ENCODE measurements at places on chromosomes 5 and 9.

GRCh38 chr5:148778882-148779281 is 47.5 kb upstream of the ADRB2 start:
- no peak for DNase-seq

GRCh38 chr5:135737701-135738563 is 96.5 kb upstream of the SLC25A48 start:
- peak; percentile 10 for DNase-seq

DNA sequence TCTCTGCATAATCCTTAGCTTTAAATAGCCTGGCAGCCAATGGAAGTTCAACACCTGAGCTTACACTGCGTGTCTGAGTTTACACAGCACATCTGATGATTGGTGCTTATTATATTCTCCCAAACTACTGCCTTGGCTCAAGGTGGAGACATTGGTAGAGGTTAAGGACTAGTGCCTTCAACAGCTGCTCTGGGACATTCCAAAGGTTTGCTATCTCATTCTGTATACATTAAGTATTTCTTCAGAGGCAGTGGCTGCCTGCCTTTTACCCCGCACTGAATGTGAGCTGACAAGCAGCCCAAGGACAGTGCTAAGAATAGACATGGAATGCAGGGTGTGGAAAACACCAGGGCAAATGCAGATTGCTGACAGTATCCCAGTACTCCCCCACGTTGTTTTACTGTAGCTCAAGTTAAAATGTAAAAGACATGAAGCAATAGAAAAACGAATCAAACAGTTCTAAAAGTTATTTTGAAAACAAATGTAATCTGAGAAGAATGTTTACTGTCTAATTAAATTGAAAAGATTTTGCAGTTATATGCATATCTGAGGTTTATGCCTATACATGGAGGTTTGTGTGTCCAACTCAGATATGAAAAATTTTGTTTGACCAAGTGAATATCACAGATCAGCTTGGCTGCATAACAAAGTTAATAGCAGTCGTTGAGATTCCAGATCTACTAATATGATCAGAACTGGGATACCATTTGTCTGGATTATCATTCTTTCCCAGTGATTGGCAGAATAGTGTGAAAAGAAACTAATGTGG is 1.8 kb downstream of the HSPB3 start:
- no peak for DNase-seq

DNA sequence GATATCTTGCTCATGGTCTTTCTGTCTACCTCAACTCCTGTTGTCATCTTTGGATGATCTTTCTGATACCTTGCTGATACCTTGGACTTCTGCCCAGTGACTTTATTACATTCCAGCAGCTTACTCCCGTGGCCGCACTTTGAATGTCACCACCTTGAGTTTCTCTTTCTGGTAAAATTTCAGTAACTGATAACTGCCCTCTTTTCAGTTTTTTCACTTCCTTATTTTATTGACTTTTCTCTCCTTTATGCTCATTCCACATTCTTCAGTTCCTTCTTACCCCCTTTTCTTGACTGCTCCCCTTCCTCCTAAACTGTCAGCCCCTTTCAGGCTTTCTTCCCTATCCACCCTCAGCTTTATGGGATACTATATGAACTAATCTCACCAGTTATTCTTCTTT is 7.0 kb upstream of the FBXO4 start:
- no peak for DNase-seq

DNA sequence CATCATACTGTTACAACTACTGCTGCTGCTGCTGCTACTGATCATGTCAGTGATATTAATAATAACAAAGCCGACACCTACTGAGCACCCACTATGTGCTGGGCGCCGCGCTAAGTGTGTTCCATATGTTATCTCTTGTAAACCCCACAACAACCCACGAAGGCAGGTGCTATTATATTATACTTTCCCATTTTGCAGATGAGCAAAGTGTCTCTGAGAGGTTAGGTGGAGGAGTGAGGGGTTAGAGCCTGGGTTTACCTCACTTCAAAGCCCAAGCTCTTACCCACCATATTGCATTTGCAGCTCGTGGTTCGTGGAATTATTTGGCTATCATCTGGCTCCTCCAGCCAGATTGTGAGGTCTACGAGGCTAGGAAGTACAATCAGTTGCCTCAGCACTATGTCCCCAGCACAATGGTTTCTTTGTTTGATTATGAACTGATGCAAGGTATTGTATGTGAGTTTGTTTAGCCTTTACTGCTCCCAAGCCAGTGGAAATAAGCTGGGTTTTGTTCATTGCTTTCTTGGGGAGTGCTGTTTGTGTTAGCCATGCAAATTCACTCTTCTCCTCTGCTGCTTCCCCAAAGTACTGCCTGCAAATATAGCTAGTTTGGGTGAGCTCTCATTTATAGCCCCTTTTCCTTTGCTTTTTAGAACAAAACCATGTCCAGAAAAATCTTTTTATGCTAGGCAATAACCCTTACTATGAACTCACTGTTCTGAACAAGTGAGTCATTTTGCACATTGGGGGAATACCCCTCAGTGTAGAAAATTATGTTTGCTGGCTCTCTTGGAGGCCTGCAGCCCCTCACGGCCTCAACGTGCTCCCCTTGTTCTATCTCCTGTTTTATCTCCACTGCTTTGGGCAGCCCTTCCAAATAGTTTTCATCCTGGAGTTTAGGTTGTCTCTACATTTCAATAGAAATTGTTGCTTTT is 47.9 kb downstream of the ALG2 start:
- DNase-seq: peak; percentile 53

- no peak for DNase-seq
These were observed 1.4 kb upstream of the NHP2 start for GRCh38 chr5:178155065-178155464.

DNA sequence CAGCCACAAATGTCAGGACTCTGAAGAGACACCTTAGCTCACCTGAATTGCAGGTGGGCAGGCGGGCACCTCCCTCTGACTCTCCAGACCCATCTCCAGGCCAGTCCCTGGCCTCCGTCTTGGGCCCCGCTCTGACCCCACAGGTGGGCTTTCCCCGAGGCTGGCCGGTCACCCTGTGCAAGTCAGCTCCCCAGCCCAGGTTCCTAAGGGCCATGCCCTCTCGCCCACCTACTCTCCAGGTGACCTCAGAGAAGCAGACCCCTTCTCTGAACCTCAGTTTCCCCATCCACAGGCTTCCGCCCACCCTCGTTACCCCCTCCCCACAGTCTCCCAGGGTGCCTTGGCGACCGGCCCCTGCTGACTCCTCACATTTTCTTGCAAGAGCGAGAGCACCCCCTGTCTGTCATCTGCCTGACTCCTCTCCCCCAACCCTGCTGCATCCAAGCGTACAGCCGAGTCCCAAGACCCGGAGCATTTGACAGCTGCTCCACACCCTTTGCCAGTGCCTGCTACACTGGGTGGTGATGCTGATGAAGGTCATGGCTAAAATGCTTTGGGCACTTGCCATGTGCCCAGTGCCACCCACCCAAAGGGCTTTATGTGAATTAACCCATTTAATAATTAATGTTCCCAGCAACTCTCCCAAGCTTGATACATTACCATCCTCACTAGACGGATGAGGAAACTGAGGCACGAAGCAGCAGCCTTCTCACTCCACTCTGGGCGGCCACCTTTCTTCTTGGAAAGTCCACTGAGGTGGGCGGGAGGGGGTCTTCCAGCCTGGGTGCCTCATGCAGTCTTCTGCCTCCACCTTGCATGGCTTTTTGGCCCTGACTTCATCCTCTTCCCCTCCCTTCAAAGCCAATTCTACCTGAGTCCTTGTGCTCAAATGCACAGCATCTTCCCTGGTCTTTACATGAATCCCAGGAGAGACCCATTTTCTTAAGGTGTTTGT is 51.1 kb upstream of the ORM1 start:
- DNase-seq: peak; percentile 22

DNA sequence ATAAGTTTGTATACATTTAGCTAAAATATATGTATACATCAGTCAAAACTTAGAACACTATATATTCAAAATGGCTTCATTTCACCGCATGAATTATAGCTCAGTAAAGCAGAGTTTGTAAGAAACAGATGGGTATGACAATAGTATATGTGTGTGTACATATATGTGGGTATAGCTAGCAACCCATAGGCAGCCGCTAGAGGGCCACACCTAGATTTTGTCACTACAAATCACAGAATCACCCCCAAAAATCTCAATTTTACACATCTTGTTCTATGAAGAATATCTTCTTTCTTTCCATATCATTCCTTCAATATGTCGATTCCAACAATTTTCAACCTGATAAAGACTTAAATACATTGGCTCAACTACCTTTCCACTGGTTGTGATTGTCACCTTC is 357.8 kb upstream of the CCNG1 start:
- no peak for DNase-seq

- DNase-seq: no peak
These were observed 156.0 kb downstream of the ZNF462 start for GRCh38 chr9:107018861-107019545.

DNA sequence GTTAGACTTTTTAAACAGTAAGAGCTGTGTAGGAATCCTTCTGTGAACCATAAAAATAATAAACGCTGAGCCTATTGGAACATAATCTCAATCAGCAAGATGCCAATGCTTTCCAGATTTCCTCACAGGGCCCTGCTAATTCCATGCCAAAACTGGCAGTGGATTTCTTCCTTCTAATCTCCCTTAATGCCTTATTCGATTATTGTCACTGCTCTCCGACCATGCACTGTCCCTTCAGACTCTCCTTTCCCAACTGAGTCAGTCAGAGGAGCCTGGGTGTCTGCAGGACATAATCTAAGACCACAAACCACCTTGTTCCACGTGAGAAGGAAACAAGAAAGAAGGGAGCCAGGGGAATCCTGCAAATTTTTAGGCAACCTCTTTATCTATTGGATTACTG is at the start of gene GABRA6:
Gene GABRA6 (plus strand): TSS at position 261 of the 400 bp plus-strand sequence. CDS start 269 bp downstream, outside the sequence.
- no peak for DNase-seq

DNA sequence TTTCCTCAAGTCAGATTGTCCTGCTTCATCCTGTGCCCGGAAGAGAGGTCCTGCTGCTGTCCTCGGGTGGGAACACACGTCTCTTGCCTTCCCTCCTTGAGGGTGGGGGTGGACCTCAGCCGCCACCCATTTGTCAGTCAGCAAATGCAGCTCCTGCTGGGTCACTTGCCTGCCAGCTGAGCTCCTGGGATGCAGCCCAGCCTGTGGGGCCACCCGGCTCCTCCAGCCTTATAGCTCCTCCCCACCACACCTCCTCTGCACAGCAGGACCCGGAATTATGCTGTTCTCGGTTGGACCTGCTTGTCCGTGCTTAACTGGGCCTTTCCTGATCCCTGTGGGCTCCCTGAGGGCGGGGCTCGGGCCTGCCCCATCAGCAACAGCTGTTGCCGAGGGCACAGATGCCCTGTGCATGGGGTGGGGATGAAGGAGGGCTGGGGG is 52.7 kb downstream of the RXRA start:
- no peak for DNase-seq

GRCh38 chr5:74231697-74232096 is 408.8 kb downstream of the ENC1 start:
- no peak for DNase-seq

- DNase-seq: no peak
These were observed 282.3 kb downstream of the EPB41L4A start for GRCh38 chr5:112136773-112137172.

GRCh38 chr5:128426090-128426534 is 111.9 kb downstream of the FBN2 start:
- DNase-seq: no peak

- DNase-seq: peak; percentile 61
These were observed 548 bp downstream of the CEP120 start for GRCh38 chr5:123422433-123423277.

DNA sequence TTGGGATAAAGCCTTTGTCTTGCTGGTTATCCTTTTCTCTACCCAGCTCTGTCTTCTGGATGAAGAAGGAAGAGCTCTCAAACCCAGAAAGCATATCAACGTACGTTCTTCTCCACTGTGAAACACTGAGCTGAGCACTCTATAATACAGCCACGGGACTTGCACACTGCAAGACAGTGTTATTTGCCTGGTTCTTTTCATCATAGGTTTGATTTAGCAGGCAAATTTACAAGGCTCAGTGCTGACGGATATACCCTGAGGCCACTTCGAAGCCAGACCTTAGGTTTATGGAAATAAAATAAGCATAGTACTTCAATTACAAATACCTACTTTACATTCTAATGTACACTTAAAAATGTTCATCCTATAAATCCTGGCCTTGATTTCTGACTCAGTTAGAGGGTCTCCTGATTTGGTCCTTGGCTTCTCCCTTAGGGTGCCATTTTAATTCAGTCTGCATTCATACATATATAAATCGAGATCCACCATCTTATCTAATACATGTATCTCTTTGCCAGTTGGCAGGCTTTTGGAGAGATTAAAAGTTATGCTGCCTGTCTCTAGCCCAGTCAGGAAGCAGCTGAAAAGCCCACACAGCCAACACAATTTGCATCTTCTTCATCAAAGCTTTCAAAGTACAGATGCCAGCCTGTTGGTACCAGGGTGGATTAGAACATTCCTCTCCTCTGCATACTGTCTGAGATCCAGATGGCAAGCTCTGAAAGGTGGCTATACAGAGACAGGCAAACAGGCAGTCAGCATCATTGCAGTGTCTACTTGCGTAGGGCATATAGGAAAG is 194.4 kb downstream of the DEPDC1B start:
- DNase-seq: no peak

GRCh38 chr5:158736150-158736870 is 363.4 kb downstream of the EBF1 start:
- no peak for DNase-seq

DNA sequence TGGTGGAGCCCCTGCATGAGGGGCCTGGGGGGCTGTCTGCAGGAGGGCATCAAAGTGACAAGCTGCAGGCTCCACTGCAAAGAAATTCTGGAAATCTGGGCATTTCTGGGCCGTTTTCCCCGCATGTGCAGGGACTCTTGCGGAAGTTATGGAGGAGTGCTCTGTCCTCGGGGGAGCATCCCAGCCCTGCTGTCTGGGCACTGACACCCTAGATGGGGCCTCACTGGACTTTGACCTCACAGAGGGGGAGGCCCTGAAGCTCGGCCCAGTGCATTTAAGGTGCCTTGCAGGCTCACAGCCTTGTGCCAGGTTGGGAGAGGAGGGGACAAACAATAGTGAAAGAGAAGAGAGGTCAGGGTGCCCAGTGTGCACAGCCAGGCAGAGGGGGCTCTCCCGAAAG is 35.4 kb downstream of the LHX3 start:
- DNase-seq: peak; percentile 40

DNA sequence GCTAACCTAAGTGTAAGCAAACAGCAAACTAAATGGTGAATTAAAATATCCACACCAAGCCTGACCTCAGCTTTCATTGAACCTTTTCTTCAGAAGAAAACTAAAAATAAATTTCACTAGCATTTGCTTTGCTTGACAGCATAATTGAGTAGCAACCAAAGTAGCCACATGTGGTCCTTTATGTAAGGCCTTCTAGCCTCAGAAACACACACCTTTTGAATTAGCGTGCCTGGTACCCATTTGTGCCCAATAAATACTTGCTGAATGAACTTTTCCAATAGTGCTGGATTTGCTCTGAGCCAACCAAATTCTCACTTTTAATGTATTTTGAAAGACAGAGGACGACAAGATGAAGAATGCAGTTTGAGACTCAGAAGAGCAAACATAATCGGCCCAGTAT is 2.1 kb upstream of the NIPBL start:
- peak; percentile 13 for DNase-seq

DNA sequence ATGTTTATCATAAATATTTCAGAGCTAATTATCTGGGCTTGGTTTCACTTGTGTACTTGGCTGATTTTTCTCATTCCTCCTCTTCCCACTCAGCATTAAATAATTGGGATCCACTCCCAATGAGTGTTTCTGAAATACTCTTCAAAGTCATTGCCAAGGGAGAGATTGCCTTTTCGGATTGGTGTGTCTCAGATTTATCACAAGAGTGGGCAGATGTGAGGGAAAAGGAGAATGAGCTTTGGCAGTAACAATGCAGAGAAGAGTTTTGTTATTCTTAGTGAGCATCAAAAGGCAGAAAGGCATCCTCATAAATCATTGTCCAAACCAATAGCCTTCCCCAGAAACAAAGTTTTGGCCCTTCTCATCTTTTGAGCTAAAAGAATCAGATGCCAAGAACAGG is 79.2 kb downstream of the SEMA5A start:
- DNase-seq: no peak

Measured in DMS53 (cell line).